ENCODE measurements at places on chromosomes 13 and 19. TPM values are rescaled to one million over a fixed set of nuclear protein-coding genes. Genes with fewer than 3 reads are reported as not detected.

Gene FCGBP
- total RNA-seq: 64.7 TPM

Gene RFPL4A
- total RNA-seq: 1.2 TPM

Gene TMPRSS9
- not detected for total RNA-seq

Gene RXFP2
- total RNA-seq: not detected

DNA sequence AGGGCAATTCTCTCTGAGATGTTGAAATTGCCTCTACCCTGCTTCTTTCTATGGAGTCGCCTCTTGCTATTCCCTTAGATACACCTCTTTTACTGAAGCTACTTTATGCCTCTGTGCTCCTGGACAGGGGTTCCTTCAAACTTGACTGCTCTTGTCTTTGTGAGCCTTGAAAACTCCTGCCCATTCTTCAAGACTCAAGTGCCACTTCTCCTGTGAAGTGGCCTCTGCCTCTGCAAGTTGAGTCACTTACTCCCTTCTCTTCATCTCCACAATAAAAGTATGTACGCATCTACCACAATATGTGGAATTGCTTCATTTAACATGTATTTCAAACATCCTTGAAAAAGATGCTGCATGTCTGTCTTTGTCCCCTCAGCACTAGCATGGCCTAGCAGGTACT is 66.0 kb upstream of the TPP2 start:
- H3K4me3 ChIP-seq: no peak overlapping the region
- no peak for DNase-seq
- no peaks in the 10 kb centered on the region for H3K27me3 ChIP-seq
- H3K4me1 ChIP-seq: no peaks in the 10 kb centered on the region

DNA sequence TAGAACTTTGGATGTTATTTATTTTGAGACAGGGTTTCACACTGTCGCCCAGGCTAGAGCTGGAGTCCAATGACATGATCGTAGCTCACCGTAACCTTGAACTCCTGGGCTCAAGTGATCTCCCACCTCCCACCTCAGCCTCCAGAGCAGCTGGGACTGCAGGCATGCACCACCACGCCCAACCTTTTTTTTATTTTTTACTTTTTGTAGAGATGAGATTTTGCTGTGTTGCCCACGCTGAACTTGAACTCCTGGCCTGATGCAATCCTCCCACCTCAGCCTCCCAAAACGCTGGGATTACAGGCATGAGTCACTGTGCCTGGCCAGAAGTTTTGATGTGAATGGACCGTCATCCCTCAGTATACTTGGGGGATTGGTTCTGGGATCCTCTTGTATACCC is 13.7 kb downstream of the ANKRD27 start:
- DNase-seq: no peak
- peaks cover 23% of the 10 kb centered on the region for H3K36me3 ChIP-seq
- no peak overlapping the region for H3K4me3 ChIP-seq
- H3K4me1 ChIP-seq: no peaks in the 10 kb centered on the region

DNA sequence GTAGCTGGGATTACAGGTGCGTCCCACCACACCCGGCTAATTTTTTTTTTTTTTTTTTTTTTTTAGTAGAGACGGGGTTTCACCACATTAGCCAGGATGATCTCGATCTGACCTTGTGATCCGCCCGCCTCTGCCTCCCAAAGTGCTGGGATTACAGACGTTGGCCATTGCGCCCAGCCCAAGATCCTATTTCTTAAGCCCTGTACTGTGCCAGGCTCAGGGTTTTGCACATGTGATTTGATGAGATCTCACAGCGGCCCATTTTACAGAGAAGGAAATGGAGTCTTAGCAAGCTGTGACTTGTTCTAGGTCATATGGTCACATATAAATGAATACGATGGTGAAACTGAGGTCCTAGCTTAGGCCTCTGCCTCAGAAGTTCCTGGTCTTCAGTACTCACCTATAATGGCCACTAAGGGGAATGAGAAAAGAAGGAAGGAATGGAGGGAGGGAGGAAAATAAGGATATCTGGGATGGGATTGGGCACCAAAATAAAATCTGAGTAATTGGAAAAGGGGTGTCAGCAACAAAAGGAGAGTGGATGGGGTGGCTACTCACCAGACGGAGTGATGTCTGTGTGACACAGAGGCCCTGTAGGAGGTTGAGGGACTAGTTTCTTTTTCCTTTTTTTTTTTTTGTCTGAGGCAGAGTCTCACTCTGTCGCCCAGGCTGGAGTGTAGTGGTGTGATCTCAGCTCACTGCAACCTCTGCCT is 1.3 kb downstream of the OSCAR start:
- no peak overlapping the region for H3K27ac ChIP-seq
- H3K27me3 ChIP-seq: peaks cover 23% of the 10 kb centered on the region
- no peaks in the 10 kb centered on the region for H3K36me3 ChIP-seq
- H3K4me1 ChIP-seq: no peaks in the 10 kb centered on the region

GRCh38 chr19:30428092-30428680 is 56.0 kb downstream of the ZNF536 start:
- no peaks in the 10 kb centered on the region for H3K36me3 ChIP-seq
- no peaks in the 10 kb centered on the region for H3K27me3 ChIP-seq
- no peaks in the 10 kb centered on the region for H3K4me1 ChIP-seq

GRCh38 chr19:41701401-41702075 is 6.9 kb upstream of the CEACAM5 start:
- no peaks in the 10 kb centered on the region for H3K36me3 ChIP-seq
- no peak for DNase-seq
- no peak overlapping the region for H3K4me3 ChIP-seq
- H3K27ac ChIP-seq: no peak overlapping the region
- H3K4me1 ChIP-seq: no peaks in the 10 kb centered on the region

DNA sequence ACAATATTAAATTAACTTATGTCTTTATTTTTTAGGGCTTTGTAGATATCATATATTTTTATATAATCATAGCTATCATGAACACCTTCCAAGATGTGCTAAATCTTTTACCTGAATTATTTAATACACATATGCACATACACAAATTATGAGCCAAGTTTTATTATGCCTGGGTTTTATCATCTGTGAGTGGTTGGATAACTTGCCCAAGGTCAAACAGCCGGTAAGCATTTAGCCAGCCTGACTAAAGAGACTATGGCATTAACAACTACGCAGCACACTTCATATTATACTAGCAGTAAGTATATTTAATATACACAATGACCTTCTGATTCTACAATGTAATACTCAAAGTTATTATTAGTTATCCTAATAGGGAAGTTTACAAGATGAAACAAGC is 132.7 kb downstream of the FREM2 start:
- no peaks in the 10 kb centered on the region for H3K36me3 ChIP-seq
- no peak overlapping the region for H3K4me3 ChIP-seq
- no peak for DNase-seq
- H3K4me1 ChIP-seq: peaks cover 6% of the 10 kb centered on the region
- peak overlapping the region; percentile 91 for H3K27ac ChIP-seq
- H3K27me3 ChIP-seq: no peaks in the 10 kb centered on the region

DNA sequence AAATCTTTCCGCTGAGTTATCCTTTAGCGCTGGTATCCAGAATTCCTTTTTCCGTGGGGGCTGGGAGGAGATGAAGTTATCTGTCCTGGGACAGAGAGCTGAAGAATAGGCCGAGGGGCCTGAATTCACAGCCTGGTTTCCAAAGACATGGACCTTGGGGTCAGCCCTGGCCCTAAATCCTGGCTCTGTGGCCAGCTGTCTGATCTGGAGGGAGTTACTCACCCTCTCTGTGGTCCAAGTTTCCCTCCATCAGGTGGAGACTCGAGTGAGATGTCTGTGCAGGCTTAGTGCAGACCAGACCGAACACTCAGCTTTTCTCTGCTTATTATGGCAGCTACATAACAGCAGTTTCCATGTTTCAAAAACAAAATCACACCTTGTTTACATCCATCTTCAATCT is 59.6 kb downstream of the CDADC1 start:
- no peaks in the 10 kb centered on the region for H3K27me3 ChIP-seq
- H3K36me3 ChIP-seq: peaks cover 15% of the 10 kb centered on the region
- peaks cover 95% of the 10 kb centered on the region for H3K4me1 ChIP-seq
- H3K4me3 ChIP-seq: no peak overlapping the region

- H3K36me3 ChIP-seq: peaks cover 72% of the 10 kb centered on the region
- H3K4me1 ChIP-seq: no peaks in the 10 kb centered on the region
- no peaks in the 10 kb centered on the region for H3K27me3 ChIP-seq
- peak; percentile 95 for DNase-seq
- H3K4me3 ChIP-seq: no peak overlapping the region
- peak overlapping the region; percentile 71 for H3K27ac ChIP-seq
Observed at GRCh38 chr19:6218491-6219146, 61.2 kb downstream of the MLLT1 start.

DNA sequence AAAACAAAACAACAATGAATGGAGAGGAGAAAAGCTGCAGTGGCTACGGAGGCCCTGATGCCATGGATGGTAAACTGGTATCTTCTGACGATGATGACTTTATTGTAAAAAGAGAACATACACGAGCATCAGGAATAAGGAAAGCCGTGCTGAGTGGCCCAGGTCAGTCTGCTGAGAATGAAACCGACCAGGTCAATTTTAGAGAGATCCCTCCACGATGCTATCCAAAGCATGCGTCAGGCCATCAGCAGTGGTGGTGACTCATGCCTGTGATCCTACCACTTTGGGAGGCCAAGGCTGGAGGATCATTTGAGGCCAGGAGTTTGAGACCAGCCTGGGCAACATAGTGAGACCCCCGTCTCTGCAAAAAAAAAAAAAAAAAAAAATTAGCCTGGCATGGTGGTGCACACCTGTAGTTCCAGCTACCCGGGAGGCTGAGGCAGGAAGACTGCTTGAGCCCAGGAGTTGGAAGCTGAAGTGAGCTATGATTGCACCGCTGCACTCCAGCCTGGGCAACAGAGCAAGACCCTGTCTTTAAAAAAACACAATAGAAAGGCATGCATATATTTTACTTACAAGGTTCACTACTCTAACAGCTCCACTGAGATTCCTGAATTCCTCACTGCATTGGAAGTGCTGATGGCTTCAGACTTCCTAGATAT is 62.3 kb downstream of the GADD45B start:
- H3K4me1 ChIP-seq: peaks cover 35% of the 10 kb centered on the region
- no peak overlapping the region for H3K4me3 ChIP-seq
- H3K27me3 ChIP-seq: no peaks in the 10 kb centered on the region
- no peak for DNase-seq
- H3K36me3 ChIP-seq: no peaks in the 10 kb centered on the region

DNA sequence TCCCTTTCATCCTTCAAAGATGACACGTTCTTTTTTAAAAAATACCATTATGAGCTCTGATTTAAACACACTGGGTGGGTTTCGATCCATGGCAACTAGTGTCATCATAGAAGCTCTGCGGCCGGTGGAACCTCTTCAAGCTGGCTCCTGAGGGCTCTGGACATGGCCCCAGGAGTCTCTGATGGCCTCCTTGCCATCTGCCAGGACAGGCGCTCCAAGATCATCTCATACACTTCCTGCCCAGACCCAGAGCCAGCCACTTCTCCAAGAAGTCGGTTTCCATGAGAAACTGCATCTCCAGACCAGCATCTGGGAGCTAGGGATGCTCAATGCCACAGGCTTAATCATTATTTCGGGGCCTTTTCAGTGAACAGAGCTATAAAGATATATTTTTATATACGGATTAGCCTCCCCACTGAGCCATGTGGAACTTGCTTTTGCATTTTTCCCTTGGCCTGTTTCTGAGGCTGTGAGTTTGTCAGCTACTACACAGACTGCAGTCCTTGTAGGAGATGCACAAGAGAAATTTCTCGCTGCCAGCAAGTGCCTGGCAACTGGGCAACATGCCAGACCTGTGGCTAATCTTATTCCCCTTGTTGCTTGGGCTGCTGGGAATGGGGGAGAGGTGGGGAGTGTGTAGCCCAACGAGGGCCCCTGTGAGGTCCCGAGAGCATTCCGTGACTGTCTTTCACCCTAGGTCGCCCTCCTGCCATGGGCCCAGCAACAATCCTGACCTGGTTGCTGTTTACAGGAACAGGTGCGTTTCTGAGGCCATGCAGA is 15.9 kb downstream of the SUGP1 start:
- no peaks in the 10 kb centered on the region for H3K36me3 ChIP-seq
- H3K27me3 ChIP-seq: no peaks in the 10 kb centered on the region
- H3K4me1 ChIP-seq: no peaks in the 10 kb centered on the region
- H3K4me3 ChIP-seq: no peak overlapping the region
- no peak overlapping the region for H3K27ac ChIP-seq
